Activated CD4-positive, alpha-beta T cell treated with anti-CD3 and anti-CD28 coated beads, Interleukin-10, Interleukin-2, amounts not matched to agents 100 ng/mL and 50 ng/mL, durations not matched to agents 16 hours and 8 hours (primary cell): ENCODE measurements at places on chromosomes 4 and X.

GRCh38 chr4:104747635-104748034, 252.9 kb upstream of the CXXC4 start:
- no peak for DNase-seq

DNA sequence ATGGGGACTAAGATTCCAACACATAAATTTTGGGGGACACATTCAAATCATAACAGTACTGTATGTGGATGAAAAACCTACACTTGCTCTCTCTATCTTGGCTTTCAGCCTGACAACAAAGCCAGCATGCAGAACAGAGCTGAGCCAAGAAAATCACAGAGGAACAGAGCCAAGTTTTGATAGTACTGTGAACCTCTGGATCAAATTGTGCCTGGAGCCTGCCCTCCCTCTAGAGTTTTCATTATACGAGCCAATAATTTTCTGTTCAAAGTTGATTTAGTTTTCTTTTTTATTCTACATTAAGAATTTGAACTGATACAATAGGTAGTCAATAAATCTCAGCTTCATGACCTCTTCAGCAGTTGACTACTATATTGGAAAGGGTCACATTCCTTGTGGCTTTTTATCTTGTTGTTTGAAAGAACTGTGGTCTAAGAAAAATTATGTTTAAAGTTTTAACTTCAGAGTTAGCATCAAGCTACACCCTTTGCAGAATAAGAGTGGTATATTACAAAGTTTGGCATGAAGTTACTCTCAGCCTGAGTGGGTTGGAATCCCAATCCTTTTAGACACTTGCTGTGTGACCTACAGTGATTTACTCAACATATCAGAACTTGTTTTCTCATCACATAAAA, 31.1 kb downstream of the GRID2 start:
- DNase-seq: no peak

- DNase-seq: no peak
These were observed 423.4 kb downstream of the PDHA2 start for GRCh38 chr4:96263291-96263690.

- no peak for DNase-seq
These were observed 113.9 kb downstream of the AGTR2 start for GRCh38 chrX:116284400-116284799.

GRCh38 chr4:158295053-158295452, 84.8 kb downstream of the TMEM144 start:
- no peak for DNase-seq

GRCh38 chrX:133774807-133775206, 210.6 kb downstream of the GPC3 start:
- no peak for DNase-seq

GRCh38 chrX:151679798-151680402, 15.4 kb upstream of the PRRG3 start:
- DNase-seq: no peak

DNA sequence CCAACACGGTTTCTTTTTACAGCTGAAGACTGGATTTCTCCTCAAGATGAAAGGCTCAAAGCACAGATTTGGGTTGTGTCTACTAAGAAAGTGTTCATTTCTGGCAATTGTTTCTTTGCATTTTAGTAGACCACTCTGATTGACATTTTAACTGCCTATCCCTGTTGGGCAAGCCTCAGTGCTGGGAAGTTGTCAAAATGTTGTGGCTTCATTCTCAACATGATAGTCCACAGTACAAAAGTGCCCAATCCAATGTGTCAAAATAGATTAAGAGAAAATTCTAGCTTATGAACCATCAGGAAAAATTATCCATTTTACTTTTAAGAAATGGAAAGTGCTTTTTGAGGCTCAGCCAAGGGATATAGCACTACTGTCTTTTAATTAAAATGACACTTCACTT, 323.9 kb upstream of the PRPS2 start:
- DNase-seq: no peak

DNA sequence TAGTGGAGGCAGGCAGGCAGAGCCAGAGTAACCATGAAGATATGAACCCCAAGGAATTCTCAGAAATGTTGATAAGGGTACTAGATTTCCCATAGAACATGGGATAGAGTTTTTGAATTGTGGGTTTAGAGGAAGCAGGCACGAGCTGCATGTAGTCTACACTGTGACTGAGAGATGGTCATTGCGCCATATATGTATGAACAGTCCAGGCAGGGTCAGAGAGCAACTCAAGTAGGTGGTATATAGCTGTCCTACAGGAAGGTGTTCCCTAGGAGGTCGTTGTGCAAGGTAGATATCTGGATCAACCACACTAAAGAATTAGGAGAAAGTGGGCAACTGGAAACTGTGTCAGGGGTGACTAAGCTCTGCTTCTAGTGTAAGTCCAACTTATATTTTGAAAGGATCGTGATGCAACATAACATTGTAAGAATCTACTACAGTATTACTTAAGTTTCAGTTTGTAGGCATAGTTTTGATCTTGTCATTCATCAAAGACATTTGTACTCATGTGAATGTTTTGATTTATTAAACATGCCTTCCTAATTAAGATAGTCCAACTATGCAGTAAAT, 94.6 kb downstream of the HPGD start:
- no peak for DNase-seq
